ENCODE measurements at places on chromosomes 13 and 19.

- no peak for DNase-seq
These were observed 35.6 kb upstream of the TMTC4 start for GRCh38 chr13:100710176-100710575.

- DNase-seq: no peak
These were observed 687 bp upstream of the FTL start for GRCh38 chr19:48964205-48965039.

DNA sequence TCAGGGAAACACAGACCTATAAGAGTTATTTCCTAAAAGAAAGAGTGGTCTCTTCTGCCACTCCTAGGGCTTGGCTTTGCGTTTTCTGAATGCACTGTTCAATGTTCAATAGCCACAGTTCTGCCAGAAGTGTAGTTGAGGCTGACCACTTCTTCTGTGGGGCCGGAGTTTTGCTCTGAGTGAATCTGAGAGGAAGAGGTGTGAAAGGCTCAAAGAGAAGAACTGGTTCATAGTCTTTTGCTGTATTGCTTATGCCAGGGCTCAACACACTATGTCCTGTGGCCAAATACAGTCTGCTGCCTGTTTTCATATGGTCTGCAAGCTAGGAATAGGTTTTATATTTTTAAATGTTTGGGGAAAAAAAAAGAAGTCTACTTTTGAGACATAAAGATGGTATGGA lies 128.2 kb downstream of the STOML3 start:
- no peak for DNase-seq

- no peak for DNase-seq
These were observed 9.0 kb upstream of the ATXN8OS start for GRCh38 chr13:70098669-70099068.

DNA sequence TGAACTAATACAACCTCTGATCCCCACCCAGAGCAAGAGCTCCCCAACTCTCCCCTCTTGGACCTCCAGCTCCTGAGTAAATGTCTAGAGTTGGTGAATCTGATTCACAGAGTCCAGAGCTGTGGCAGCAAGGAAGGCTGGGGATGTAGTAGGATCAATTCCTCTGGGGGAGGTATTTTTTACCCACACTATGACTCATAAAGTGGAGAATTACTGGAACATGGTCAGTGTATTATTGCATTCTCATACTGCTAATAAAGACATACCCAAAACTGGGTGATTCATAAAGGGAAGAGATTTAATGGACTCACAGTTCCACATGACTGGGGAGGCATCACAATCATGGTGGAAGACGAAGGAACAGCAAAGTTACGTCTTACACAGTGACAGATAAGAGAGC lies 496.7 kb downstream of the EFNB2 start:
- no peak for DNase-seq

- no peak for DNase-seq
These were observed 9.0 kb downstream of the PPP1R14A start for GRCh38 chr19:38247126-38247525.

GRCh38 chr13:92317066-92317465 lies 909.5 kb upstream of the GPC6 start:
- no peak for DNase-seq

- DNase-seq: no peak
These were observed 1173.1 kb downstream of the UQCRFS1 start for GRCh38 chr19:28039677-28040381.

GRCh38 chr13:73984201-73984600 lies 150.0 kb downstream of the KLF12 start:
- DNase-seq: no peak

DNA sequence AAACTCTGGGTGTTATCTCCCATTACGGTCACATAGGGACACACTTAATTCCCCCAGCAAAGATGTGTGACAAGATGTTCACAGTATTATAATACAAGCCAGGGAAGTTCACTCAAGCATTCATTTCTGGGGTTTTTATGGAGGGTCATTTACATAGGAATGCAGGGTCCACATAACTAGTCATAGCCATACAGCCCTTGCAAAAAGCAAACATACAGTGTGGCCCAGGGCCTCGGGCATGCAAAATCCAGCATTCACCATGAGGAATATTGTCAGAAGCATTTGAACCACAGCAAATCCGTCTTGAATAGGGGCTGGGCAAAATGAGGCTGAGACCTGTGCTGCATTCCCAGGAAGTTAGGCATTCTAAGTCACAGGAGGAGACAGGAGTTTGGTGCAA lies 13.0 kb upstream of the ZNF460 start:
- peak; percentile 29 for DNase-seq

DNA sequence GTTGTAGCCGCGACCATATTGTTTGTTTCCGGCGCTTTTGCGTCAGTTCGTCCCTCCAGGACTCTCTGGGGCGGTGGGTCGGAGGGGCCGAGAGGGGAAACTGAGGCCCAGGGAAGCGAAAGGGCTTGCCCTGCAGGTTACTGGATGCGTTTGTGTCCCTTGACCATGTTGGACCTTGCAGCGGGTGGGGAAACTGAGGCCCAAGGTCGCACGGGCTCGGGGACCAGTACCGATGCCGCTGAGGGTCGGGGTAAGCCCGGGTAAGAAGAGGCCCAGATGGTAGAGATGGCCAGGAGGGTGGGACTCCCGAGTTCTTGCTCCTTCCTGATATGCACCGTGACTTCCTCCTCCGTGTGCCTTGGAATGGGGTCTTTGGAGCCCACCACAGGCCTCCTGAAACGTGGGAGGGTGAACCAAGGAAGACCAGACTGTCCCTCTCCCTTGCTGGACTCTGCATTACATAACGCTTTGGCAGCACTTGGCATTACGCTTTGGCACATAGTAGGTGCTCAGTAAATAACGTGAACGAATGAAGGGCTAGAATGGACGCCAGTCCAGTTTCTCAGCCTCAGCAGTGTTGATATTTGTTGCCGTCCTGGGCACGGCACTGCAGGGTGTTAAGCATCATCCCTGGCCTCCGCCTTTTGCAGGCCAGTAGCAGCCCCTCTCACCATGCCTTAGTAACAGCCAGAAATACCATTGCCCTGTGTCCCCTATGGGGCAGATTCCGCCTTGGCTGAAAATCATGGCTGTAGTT lies 743 bp downstream of the CHAF1A start:
- DNase-seq: no peak

DNA sequence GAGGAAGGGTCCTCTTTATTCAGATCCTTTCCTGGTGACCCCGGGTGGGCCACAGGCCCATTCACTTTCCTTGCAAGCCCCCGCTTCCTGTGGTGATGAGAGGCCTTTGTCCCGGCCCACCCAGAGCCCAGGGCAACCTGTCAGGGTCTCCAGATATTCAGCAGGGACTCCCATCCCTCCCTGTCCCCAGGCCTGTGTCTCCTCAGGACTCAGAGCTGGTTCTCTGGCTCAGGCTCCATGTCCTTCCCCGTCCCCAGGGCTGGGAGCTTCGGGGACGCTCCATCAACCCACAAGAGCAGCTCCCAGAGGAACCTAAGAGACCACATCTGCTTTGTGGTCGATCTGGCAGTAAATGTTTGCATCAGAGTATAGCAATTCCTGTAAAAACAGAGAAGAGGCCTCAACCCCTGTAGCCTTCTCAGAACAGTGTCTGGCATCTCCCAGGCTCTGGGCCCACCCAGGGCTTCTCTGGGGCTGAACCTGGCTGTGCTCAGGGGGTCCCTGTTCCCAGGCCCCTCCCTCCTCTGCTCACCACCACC lies 7.8 kb downstream of the CEACAM4 start:
- DNase-seq: no peak

GRCh38 chr13:99871249-99871898 lies 100.2 kb downstream of the ZIC5 start:
- no peak for DNase-seq

GRCh38 chr13:44668688-44669087 lies 92.6 kb upstream of the TSC22D1 start:
- no peak for DNase-seq

DNA sequence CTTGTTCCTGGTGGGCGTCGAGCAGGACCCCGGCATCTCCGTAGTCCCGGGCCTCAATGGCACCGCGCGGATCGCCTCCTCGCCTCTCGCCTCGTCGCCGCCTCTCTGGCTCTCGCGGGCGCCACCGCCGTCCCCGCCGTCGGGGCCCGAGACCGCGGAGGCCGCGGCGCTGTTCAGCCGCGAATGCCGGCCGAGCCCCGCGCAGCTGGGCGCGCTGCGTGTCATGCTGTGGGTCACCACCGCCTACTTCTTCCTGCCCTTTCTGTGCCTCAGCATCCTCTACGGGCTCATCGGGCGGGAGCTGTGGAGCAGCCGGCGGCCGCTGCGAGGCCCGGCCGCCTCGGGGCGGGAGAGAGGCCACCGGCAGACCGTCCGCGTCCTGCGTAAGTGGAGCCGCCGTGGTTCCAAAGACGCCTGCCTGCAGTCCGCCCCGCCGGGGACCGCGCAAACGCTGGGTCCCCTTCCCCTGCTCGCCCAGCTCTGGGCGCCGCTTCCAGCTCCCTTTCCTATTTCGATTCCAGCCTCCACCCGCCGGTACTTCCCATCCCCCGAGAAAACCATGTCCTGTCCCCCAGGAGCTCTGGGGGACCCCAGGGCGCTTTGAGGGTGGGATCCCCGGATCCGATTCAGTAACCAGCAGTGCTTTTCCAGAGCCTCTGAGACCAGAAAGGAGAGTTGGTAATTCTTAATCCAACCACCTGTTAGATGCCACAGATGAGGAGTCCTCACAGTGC lies 885 bp downstream of the MLNR start:
- DNase-seq: no peak

DNA sequence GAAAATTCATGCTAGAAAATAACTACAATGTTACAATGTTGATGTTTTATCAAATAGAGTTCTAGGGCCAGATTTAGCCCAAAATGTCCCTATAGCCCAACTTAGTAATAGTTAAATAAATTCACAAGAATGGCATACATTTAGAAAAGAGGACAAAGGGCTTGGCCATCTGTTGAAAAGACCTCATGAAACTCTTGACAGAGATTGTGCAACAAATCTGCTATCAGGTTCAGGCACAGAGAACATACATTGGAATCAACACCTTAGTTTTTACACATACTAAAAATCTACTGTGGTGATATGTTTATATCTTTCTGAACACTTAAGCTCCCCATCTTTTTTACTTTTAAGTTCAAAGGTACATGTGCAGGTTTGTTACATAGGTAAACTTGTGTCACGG lies 298.3 kb upstream of the DACH1 start:
- DNase-seq: no peak

DNA sequence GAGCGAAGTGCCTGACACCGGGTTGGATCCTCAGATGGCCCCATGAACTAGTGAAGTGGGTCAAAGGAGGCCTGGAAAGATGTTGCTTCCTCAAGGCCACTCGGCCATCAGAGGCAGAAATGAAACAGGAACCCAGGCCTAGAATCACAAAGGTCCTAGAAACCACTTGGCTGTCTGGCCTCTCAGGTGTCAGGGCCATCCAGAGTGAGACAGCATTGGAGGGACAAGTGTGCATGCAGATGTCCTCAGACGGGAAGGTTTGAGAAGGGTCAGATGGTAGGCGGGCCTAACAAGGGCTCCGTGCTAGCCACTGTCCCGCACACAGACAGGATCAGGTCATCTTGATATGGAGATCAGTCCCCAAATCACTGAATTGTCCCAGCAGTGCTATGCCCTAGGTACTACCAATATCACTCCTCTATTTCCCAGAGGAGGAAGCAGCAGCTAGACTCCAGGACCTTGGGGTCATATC lies 14.3 kb downstream of the CCDC97 start:
- DNase-seq: no peak

DNA sequence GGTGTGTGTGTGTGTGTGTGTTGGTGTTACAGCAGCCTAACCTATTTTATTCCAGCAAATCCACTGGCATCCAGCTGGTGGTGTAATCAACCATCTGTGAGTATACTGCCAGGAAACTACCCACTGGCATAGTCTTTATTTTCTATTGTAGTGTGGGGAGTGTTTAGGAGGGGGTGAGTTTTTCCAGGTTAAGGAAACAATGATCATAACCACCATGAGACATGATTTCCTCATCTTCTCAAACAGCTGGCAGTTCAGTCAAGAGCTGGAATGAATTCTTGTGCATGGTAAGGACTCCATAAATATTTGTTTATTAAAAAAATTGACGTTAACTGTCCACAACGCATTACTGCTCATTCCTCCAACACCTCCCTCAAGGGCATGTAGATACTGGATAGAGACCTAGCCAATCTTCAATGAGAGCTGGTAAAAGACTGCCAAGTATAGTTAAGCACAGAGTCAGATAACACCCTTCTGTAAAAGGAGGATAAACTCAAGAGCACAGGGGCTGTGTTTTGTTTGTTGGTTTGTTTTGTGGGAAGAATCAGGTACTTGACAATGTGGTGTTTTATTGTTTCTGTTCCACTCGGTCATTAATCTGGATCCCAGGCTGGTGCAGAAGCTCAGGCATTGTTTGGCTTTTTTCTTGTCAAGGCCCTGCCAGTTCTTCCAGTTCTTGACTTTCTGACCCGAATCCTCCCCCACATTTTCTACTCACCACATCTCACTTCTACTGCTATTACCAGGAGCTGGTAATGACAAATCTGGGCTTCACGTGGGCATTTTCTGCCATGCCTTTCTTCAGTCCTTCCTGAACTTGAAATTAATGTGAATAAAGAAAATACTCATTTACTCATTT lies 31.6 kb upstream of the SLC46A3 start:
- no peak for DNase-seq

- no peak for DNase-seq
These were observed 94.1 kb downstream of the STK24 start for GRCh38 chr13:98482476-98483444.

GRCh38 chr19:42275103-42275502 lies 6.1 kb downstream of the CIC start:
- DNase-seq: no peak

DNA sequence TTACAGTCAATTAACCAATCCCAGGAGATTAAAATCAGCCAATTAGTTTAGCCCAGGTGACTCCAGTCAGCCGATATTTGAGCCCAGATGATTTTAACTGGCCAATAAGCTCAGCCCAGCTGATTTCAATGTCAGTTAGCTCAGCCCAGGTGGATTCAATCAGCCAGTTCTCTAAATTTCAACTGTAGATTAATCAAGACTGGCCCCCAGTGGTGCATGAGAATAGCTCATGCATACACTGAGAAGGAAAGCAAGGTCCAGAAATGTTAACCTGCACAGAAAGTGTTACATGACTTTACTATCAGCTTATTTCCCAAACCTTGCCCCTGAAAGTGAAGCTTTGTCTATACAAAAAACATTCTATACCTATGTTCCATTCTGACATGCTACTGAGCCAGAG lies 55.4 kb upstream of the ZNF724 start:
- no peak for DNase-seq

- no peak for DNase-seq
These were observed 16.3 kb downstream of the ZNF714 start for GRCh38 chr19:21098291-21098690.

GRCh38 chr19:2305452-2306280 lies 2.3 kb downstream of the LINGO3 start:
- DNase-seq: no peak

DNA sequence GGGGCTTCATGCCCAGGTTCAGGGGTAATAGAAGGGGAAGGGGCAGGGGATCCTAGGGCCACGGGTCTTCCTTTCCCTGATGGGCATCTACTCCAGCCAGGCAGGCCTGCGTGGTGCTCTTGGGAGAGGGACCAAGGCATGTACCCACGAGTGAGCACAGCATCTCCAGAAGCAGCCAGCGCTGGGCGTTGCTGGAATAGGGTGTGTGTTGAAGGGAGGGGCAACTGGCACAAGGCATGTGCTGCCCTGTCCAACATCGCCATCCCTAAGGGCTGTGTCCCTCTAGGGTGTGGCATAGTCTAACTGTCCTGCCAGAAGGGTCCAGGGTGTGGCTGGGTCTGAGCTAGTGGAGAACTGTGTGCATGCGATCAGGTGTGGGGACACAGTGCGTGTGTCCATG lies 2.9 kb downstream of the NOTCH3 start:
- no peak for DNase-seq

Measured in NCI-H1048 (cell line).